CD8-positive, alpha-beta memory T cell (primary cell): ENCODE measurements at places on chromosomes 3 and 15. TPM values are rescaled to one million over a fixed set of nuclear protein-coding genes. Genes with fewer than 3 reads are reported as not detected.

NR2F2 gene
- total RNA-seq: not detected

GOLGA8T gene
- not detected for total RNA-seq

SOX14 gene
- not detected for total RNA-seq

GOLGA6L10 gene
- total RNA-seq: 1.7 TPM

- H3K27ac ChIP-seq: no peak overlapping the region
- no peaks in the 10 kb centered on the region for H3K27me3 ChIP-seq
- H3K4me1 ChIP-seq: no peaks in the 10 kb centered on the region
Observed at GRCh38 chr15:28068930-28069329, 30.2 kb downstream of the OCA2 start.

DNA sequence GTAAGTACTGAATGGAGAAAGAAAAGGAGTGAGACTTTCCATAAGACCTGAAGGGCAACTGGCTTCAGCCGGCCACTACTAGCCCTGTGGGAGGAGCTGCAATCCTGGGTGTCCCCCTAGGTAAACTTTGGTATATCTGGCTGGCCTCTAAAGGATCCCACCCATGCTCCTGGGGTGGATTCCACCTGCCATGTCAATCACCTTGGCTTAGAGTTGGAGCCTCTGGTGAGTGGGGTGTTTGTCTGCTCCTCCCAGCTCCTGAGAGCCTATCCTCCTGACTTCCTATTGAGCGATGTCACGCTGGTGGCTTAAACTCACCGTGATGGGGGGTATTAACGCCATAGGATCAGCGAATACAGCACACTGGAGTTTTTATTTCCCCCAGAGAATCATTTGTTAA is 2.6 kb downstream of the SPTBN5 start:
- no peaks in the 10 kb centered on the region for H3K36me3 ChIP-seq
- peaks cover 55% of the 10 kb centered on the region for H3K4me1 ChIP-seq
- H3K27me3 ChIP-seq: no peaks in the 10 kb centered on the region
